ENCODE measurements at places on chromosomes 11 and 22.

- DNase-seq = no peak
Observed at GRCh38 chr22:47691152-47691895, 928.9 kb downstream of the TBC1D22A start.

GRCh38 chr11:131474947-131475346, 104.5 kb downstream of the NTM start:
- DNase-seq = no peak

DNA sequence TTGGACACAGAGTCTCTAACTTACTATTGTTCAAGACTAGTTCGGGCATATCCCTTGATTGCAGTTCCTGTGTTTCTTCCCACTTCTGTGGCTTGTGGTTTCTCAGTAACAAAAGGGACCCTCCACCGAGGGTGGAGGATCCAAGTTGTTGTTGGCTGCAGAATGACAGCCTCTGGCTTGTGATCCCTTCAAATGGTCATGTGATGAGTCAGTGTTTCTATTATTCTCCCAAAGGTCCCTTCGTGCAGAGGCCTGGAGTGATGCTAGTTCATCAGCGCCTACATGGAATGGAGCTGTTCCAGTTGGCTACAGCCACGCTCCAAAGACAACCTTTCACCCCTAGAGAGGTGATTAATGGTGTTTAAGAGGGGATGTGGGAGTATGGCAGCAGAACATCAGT, 2.6 kb upstream of the VWCE start:
- DNase-seq = no peak

- peak; percentile 42 for DNase-seq
Observed at GRCh38 chr22:30893434-30894370, 74.9 kb downstream of the MORC2 start.

DNA sequence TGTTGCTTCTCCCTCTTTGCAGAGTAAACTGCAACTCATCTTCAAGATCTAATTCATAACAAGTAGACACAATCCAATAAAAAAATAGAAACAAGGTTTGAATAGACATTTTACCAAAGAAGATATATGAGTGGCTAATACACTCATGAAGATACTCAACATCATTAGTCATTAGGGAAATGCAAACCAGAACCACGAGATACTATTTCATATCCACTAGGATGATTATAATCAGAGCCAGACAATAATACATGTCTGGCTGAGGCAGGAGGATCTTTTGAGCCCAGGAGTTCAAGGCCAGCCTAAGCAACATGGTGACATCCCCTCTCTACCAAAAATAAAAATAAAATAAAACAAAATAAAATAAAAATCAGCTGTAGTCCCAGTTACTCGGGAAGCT, 85.0 kb downstream of the ATG16L2 start:
- no peak for DNase-seq

DNA sequence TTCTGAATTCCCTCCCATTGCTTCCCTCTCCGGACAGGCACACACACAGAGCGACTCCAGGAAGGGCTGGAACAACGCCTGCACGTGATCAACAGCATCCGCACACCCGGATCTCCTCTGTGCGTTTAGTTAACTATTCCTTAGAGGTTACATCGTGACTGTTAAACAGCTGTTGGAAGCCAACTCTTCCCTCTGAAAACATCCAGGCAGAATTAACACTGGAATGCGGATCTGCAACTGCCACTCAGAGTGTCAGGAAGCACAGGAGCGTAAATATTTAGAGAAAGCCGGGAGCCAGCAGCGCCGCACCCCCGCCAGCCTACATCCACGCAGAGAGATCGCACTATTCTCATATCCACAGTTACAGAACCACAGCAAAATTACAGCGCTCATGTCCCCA, 46.2 kb downstream of the SHANK2 start:
- DNase-seq = no peak

All from stimulated activated naive CD4-positive, alpha-beta T cell (primary cell).